ENCODE measurements at places on chromosomes 11 and 22.

DNA sequence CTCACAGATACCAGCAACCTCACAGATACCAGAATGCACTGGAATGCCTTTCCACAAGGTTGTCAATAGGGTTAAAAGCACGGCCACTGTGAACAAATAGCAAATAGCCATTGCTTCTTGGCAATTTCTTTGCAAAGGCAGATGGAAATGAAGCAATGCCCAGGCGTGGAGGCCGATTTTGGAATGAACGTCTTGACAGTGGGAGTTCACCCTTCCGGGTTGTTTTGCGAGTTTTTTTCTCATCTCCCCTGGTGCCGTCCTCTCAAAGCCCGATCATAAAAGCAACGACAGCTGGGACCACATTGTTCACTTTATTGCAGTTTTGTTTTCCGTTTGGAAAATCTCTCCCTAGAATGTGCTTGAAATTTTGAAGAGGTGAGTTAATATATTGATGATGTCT lies 38.0 kb upstream of the CD82 start:
- DNase-seq: no peak

GRCh38 chr11:60767388-60767811 lies 10.7 kb downstream of the MS4A15 start:
- DNase-seq: no peak

- no peak for DNase-seq
Measured at GRCh38 chr11:65279279-65279678, 17.5 kb downstream of the POLA2 start.

GRCh38 chr11:70381350-70381749 lies 17.0 kb upstream of the CTTN start:
- no peak for DNase-seq

- DNase-seq: no peak
Measured at GRCh38 chr22:49295851-49296560, 531.7 kb downstream of the BRD1 start.

DNA sequence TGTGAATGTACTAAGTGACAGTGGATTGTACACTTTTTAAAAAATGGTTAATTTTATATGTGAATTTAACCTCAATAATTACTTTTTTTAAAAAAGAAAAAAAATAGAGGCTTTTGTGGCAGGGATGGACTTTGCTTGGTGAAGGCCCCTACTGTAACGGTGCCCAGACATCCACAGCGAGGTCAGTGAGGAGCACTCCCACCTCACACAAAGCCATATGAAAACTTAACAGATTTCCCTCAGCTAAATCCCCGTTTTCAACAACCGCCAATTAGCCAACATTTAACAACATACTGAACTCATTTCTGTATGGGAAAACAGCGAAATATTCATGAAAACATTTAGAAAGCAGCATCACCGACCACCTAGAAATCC lies 642 bp upstream of the C11orf58 start:
- DNase-seq: no peak

- peak; percentile 8 for DNase-seq
Measured at GRCh38 chr11:59822989-59823566, 12.5 kb upstream of the MRPL16 start.

DNA sequence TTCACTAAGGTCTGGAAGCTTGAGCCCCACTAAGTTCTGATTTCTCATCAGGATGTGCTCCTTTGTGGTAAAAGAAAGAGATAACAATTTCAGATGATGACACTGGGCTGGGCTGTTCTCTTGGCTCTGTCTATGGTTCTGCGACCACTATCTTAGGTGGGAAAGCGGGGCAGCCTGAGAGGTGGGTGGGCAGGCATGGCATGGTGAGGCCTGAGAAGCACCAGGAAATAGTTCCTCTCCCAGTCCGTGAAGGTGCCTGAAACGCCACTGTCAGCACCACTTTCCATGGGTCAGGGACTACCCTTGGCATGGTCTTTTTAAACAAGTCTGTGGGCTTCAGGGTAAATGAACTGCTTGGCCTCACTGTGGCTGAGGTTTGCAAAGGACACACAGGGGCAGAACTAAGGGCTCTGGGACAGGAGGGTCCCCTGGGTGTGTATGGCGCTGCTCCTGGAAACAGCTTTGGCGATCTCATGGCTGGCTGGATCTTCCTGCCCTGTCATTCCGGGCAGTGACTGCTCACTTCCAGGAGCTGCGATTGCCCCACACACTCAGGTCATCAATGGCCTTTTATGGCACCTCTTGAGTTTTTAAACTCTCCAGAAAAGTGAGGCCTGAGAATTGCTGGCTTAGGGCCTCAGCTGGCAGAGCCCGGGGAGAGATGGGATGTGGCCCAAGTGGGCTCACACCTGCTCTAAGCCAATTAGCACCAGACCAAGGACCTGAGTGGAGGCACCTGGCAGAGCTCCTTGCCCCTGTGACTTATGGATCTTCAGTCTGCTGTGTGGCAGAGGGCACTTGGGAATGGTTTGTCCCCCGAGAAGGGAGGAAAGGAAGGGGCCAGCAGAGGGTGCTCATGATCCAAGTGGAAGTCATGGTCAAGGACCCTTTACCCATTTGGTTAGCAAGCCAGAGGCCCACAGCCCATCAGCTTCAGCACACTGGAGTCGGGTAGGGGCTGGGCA lies 55.6 kb upstream of the LYVE1 start:
- no peak for DNase-seq

GRCh38 chr11:119323532-119324033 lies 6.7 kb upstream of the MCAM start:
- DNase-seq: peak; percentile 45

- no peak for DNase-seq
Measured at GRCh38 chr11:65571940-65572339, 398 bp upstream of the FAM89B start.

- no peak for DNase-seq
Measured at GRCh38 chr11:103709371-103709770, 327.1 kb upstream of the DDI1 start.

DNA sequence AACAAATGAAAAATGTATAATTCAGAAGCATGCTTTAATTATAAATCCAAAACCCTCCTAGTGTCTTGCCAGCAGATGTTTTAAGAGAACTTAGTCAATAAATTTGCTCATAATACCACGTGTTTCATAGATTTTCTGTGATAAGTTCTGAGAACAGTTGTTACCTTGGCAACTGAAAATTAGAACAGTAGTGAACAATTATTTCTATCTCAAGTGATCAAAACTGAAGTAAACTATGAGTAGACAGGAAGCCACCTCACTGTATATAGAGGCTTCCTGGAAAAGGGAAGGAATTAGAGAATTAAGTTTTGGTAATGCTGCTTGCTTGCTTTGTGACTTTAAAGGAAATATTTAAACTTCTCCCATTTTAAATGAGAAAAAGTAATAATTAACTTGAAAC lies 266.0 kb upstream of the ANO3 start:
- DNase-seq: no peak

DNA sequence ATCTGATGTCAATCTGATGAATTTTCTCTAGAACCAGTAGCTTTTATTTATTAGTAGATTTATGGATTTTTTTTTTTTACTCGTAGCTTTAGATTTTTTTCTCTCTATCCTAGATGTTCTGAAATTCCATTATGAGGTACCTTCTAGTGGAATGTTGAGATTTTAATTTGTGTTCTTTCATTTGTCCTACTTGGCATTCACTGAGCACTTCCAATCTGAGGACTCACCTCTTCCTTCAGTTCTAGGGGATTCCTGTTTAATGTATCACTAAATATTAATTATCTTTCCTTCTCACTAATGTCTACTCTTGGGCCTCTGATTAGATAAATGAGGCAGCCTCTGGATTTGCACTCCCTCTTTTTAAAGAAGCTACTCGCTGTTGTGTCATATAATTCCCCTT lies 40.2 kb upstream of the WNT7B start:
- no peak for DNase-seq

DNA sequence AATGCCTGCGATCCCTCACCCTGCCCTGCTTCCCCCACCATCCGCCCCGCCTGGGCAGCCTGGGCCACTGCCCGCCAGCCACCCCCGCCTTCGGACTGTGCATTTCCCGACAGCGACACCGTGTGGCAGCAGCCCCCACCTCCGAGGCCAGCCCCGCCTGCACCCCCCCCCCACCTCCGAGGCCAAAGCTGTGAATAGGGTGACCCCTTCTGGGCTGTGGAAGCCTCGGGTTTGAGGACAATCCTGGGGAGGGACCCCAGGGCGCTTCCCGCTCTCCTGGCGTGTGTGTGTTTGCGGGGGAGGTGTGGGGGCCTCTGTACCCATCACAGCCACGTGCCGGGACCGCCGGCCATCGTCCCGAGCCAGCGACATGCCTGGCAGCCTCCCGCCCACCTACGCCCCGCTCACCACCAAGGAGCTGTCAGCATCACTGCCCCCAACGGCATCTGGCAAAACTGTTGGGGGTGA lies 33.8 kb upstream of the PPARA start:
- DNase-seq: peak; percentile 67

DNA sequence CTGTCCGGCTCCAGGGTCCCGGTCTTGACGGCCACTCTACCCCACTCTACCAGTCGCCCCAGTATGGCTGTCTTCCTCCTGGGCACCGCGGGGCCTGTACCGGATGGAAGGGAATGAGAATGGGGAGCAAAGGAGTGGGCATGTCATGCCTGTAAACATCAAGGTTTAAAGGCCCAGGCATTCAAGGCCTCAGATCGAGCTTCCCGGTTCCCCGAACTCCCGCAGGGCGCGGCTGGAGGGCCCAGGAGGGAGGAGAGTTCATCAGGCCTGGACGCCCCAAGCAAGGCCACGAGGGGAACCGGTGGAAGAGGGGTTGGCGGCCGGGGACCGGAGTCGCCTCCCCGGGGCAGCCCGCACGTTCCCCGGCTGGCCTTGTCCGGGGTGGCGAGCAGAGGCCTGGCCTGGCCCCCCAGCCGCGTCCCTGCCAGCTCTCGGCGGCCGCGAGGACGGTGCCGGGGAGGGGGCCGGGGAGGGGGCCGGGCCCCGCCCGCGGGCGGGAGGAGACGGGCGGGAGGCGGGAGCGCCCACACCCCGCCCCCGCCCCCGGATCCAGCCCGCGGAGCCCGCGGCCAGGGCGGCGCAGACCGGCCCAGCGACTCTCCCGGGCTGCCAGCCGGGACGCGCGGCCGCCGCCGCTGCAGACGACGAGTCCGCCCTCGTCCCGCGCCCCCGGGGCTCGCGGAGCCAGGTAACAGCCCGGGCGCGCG lies at the start of gene CDC42EP1:
TSS of gene CDC42EP1 (plus strand) at position 580 of the 707 bp plus-strand sequence. CDS start 5,870 bp downstream, outside the sequence.
- DNase-seq: no peak

GRCh38 chr11:33778675-33779074 lies 4.4 kb upstream of the FBXO3 start:
- DNase-seq: no peak

GRCh38 chr11:2074266-2074825 lies 64.8 kb downstream of the IGF2 start:
- DNase-seq: no peak

DNA sequence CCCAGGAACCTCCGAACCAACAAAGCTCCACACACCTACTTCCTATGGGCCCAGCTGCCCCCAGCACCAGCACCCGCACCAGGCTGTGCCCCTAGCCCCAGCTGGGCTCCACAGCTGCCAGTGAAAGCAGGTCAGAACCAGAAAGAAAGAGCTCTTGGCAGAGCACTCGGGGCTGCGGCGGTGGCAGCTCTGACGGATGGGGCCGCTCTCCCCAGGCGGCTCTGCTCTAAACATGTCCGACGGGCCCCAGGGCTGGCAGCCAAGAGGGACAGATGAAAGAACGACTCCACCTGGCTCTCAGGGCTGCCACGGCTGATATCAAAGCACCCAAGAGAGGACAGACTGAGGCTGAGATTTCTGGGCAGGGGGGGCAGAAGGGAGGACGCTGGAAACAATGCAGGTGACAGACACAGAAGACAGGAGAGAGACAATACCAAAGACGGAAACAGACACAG lies 25.7 kb downstream of the LRFN4 start:
- DNase-seq: no peak

DNA sequence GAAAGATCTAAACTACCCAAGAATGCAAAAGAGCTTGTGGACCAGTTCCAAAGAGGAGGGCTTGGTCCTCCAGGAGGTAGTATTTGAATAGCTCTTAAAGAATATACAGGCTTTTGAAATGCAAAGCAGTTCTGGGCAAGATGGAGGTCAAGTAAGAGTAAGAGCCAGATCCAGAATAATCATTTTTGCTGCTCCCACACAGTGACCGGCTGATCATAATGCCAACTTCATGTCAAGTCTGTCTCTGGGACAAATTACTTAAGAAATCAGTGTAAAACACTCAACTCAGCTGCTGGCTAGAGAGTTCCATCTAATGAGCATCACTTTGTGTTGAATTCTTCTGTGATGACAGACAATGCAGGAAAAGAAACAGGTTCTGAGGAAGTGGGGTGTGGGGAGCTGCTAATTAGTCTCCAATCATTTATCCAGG lies 250.9 kb upstream of the NARS2 start:
- no peak for DNase-seq

- no peak for DNase-seq
Measured at GRCh38 chr11:69121021-69121420, 34.7 kb upstream of the SMIM38 start.

GRCh38 chr11:60915248-60915914 lies 1.4 kb downstream of the TMEM109 start:
- peak; percentile 81 for DNase-seq

GRCh38 chr11:121886005-121886734 lies 229.8 kb downstream of the BLID start:
- DNase-seq: no peak

DNA sequence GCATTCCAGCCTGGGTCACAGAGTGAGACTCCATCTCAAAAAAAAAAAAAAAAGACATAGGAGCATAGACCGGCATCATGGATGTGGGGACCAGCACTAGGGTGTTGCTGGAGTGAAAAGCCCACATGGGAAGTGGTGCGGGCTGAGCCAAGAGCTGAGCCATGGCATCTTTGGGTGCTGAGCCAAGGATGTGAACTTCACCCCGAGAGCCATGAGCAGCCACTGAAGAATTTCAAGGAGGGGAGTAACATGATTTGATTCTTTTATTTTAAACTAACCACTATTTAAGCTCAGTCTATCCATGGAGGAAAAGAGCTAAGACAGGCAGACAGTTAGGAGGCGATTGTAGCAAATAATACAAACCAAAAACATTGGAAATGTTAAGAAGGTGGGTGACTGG lies 57.4 kb downstream of the AHNAK start:
- no peak for DNase-seq

DNA sequence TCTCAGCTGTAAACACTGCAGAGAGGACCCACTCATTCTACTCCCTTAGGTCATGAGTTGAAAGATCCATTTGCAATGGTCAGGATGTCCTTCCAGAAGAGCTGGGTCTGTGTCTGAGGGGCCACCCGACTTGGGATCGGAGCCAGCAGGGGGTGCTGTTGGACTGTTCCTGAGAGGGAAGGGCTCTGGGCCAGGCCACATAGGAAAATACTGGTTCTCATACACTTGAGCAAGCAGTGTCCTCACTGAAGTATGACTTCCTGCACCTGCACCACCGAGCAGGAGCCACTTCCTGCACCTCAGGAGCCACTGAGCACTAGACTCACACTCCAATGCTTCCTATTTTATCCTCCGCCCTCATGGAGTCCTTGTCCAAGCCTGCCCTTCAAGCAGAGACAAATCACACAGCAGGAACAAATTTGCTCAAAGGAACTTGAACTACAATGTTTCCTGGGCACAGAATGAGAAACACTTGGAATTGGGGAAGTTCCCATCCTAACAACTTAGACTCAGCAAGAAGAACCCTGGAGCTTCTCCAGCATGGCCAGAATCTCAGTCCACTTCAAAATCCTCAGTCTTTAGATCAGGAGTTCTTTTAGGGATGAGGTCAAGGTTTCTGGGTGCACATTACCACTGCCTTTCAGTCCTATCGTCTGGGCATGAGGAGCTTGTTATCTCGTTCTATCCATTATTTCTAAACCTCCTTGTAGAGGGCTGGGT lies 36.6 kb upstream of the VPREB1 start:
- peak; percentile 74 for DNase-seq

- peak; percentile 19 for DNase-seq
Measured at GRCh38 chr11:115869780-115870431, 365.7 kb upstream of the CADM1 start.
